MM.1S (cell line): ENCODE measurements at places on chromosomes 1 and 21.

GRCh38 chr1:87404296-87404695 is 75.6 kb downstream of the LMO4 start:
- no peak for DNase-seq
- H3K36me3 ChIP-seq, result no peaks in the 10 kb centered on the region
- no peaks in the 10 kb centered on the region for H3K27me3 ChIP-seq

DNA sequence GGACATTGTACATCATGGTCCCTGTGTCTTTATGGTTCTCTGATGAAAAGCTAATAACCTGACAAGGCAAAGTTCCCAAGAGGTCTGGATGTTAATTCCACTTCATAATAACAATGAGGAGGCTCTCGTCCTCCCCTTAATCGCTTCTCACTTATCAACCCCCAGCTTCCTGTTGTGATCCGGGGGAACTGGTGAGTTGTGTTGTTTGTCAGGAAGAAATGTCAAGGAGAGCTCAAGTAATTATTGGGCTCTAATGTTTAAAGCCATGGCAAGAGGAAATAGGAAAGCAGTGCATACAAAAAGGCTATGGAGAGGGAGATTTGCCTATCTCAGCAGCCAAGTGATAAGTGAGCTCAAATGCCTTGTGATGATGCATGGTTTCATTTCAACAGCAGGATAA is 42.8 kb upstream of the RASAL2 start:
- H3K4me1 ChIP-seq, result no peaks in the 10 kb centered on the region
- no peak overlapping the region for H3K4me3 ChIP-seq
- no peaks in the 10 kb centered on the region for H3K27me3 ChIP-seq

GRCh38 chr1:7116001-7116400 is 330.7 kb downstream of the CAMTA1 start:
- no peak overlapping the region for H3K4me3 ChIP-seq
- H3K36me3 ChIP-seq, result no peaks in the 10 kb centered on the region
- H3K27ac ChIP-seq, result no peak overlapping the region
- no peaks in the 10 kb centered on the region for H3K4me1 ChIP-seq
- no peak for DNase-seq
- peaks cover 80% of the 10 kb centered on the region for H3K27me3 ChIP-seq

GRCh38 chr1:212211371-212211770 is 73.8 kb upstream of the PPP2R5A start:
- no peaks in the 10 kb centered on the region for H3K36me3 ChIP-seq
- H3K27ac ChIP-seq, result no peak overlapping the region

DNA sequence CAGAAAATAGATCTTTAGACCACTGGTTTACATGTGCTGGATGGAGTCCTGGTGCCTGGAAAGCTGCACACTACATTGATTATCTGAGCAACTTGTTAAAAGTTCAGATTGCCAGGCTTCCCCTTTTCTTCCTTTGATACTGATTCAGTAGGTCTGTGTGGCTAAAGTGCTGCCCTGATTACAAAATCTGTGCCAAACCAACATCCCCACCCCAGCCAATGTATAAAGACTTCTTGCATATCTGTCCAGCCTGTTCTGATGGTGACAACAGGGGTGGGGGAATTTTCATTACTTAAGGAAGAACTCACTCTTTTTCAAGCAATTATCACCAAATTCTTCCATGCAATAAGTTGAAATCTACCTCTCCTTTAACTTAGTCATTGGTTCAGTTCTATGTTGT is 135.5 kb downstream of the TNFSF18 start:
- H3K4me3 ChIP-seq, result no peak overlapping the region
- H3K36me3 ChIP-seq, result no peaks in the 10 kb centered on the region
- H3K27ac ChIP-seq, result no peak overlapping the region
- DNase-seq, result no peak
- 0 out of 2 replicates have a peak, but pooled peaks cover 4% of the 10 kb centered on the region for H3K27me3 ChIP-seq

DNA sequence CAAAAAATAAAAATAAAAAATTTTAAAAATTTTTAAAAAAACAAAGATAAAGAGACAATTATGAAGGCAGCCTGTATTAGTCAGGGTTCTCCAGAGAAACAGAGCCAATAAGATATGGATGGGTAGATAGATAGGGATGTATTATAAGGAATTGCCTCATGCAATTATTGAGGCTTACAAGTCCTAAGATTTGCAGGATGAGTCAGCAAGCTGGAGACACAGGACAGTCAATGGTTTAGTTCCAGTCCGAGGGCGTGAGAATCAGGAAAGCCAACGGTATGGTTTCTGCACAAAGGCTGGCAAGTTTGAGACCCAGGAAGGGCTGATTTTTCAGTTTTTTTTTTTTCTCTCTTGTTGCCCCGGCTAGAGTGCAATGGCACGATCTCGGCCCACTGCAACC is 24.1 kb upstream of the EIF4G3 start:
- no peaks in the 10 kb centered on the region for H3K27me3 ChIP-seq
- H3K4me3 ChIP-seq, result no peak overlapping the region
- no peak for DNase-seq
- no peaks in the 10 kb centered on the region for H3K4me1 ChIP-seq
- no peak overlapping the region for H3K27ac ChIP-seq

DNA sequence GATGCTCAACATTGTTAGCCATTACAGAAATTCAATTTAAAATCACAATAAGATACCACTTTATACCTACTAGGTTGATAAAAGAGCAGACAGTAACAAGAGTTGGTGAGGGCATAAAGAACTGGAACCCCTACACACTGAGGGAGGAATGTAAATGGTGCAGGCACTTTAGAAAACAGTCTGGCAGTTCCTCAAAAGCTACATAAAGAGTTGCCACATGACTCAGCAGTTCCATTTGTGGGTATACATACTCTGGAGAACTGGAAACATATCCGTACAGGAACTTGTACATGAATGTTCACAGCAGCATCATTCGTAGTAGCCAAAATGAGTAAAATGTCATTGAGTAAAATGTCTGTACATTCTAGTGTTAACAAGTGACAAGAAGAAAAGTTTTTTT is 17.0 kb downstream of the NSL1 start:
- no peak overlapping the region for H3K4me3 ChIP-seq
- H3K4me1 ChIP-seq, result peaks cover 3% of the 10 kb centered on the region; the same call in 1 of the 2 replicates
- DNase-seq, result no peak

DNA sequence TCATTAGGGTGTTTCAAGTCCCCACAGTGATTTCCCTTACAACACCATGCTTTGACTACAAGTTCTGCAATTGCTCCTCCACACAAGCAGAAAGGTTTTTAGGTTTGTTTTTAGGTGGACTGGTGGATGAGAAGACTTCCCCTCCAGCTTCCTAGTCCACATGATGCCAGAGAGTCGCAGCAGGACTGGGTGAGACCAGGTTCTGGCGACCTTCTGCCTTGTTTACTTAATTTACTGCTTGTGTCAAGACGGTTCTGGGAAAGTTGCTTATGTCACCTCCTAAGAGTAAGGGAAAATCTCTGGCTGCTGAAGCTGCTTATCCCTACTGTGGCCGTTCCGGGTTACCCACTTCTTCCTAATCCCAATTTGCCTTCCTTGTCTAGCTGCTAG is 76.4 kb downstream of the GLUL start:
- DNase-seq, result no peak
- H3K27ac ChIP-seq, result no peak overlapping the region
- no peaks in the 10 kb centered on the region for H3K36me3 ChIP-seq
- no peaks in the 10 kb centered on the region for H3K27me3 ChIP-seq
- no peaks in the 10 kb centered on the region for H3K4me1 ChIP-seq
- no peak overlapping the region for H3K4me3 ChIP-seq
